ENCODE measurements at places on chromosomes 11 and 22.

DNA sequence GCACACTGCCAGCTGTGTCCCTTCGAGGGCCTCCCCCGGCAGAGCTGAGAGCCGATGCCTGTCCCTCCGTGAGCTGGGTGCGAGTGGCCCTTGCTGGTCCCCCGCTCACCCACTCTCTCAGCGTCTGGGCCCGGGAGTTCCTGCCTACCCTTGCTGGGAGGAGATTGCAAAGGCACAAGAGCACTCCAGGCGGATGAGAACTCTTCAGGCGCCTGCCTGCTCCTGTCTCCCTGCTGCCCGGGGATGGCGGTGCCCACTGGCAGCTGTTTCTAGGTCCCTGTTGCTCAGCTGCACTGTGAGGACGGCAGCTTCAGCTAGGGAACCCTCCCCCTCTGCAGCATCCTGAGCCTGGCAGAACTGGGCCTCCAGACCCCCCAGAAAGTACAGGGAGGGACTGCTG lies 61.1 kb downstream of the FLRT1 start:
- DNase-seq = no peak

DNA sequence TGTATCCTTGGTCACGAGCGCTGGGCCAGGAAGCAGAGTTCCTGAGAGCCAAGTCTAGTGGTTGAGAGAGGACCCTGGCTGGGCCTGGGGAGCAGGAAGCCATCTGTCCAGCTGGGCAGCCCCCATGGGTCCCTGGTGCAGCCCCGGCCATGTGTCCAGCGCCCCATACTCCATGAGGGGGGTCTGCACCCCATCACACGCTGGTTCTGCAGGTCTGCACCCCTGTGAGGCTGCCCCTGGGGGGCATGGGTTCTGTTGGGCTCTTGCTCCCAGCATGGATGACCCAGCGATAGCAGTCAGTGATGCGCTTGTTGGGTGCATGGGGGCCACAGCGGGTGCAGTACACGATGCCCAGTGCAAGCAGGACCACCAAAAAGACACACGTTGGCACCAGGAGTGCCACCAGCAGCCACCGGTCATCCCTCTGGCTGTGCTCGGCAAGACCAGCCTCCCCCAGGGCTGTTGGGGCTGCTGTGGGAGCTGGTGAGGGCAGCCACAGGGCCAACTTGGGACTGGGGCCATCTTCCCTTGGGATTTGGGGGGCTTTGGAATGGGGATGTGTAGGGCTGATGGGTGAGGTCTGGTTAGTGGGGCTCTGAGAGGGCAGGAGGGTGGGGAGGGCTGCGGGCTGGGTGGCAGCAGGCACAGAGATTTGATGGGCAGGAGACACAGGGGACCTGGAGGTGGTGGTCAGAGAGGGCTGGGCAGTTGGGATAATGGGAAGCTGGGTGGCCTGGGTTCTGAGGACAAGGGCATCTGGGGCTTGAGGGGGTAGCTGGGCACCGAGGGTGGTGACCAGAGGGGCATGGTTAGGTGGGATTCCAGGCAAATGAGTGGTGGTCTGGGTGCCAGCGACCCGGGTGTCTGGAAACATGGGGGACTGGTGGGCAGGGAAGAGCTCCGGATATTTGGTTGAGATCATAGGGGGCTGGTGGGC lies 2.0 kb downstream of the CD248 start:
- DNase-seq = no peak

DNA sequence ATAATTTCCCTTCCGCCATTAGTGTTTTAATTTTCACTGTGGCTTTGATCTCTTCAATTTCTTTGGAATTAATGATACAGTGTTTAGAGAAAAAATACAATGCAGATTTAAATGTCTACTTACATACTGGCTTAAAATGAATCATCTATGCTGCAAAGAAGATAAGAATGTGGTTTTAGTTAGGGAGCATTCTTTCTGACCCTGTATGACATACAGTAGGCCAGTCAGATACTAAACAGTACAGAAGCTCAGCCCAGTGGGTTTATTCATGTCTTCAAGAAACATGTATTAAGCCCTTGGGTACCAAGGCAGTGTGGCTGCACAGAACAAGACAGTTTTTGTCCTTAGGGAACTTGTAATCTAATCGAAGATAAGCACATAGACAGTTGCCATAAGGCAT lies 268.8 kb downstream of the DDX10 start:
- no peak for DNase-seq

DNA sequence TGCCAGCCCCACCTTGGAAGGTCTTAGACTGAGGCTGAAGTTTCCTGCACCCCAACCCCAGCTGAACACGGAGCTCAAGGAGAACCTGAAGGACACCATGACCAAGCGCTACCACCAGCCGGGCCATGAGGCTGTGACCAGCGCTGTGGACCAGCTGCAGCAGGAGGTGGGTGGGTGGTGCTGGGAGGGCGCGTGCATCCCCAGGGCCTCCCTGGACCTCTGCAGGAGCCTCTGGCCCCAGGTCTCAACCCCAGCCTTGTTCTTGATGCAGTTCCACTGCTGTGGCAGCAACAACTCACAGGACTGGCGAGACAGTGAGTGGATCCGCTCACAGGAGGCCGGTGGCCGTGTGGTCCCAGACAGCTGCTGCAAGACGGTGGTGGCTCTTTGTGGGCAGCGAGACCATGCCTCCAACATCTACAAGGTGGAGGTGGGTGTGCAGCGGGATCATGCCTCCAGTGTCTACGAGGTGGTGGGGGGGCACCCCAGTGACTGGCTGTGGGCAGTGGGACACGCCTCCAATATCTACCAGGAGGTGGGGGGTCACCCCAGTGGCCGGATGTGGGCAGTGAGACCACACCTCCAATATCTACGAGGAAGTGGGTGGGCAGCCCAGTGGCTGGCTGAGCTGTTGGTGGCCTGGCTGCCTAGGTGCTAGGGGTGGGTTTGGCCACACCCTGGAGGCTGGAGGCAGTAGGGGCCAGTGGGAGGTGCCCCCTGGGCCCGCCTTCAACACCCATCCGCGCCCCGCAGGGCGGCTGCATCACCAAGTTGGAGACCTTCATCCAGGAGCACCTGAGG lies 4.6 kb downstream of the CD151 start:
- no peak for DNase-seq

DNA sequence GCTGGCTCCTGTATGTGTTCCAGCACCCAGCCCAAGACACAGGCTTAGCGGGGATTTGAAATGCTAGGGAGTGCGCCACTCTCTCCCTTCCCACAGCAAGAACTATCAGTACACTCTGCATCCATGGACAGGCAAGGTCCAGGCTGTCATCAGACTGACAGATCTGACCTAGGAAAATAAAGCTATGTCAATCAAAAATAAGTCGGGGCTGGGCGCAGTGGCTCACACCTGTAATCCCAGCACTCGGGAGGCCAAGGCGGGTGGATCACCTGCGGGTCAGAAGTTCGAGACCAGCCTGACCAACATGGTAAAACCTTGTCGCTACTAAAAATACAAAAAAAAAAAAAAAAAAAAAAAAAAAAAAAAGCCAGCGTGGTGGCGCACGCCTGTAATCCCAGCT lies 1.7 kb upstream of the MOV10L1 start:
- DNase-seq = no peak

DNA sequence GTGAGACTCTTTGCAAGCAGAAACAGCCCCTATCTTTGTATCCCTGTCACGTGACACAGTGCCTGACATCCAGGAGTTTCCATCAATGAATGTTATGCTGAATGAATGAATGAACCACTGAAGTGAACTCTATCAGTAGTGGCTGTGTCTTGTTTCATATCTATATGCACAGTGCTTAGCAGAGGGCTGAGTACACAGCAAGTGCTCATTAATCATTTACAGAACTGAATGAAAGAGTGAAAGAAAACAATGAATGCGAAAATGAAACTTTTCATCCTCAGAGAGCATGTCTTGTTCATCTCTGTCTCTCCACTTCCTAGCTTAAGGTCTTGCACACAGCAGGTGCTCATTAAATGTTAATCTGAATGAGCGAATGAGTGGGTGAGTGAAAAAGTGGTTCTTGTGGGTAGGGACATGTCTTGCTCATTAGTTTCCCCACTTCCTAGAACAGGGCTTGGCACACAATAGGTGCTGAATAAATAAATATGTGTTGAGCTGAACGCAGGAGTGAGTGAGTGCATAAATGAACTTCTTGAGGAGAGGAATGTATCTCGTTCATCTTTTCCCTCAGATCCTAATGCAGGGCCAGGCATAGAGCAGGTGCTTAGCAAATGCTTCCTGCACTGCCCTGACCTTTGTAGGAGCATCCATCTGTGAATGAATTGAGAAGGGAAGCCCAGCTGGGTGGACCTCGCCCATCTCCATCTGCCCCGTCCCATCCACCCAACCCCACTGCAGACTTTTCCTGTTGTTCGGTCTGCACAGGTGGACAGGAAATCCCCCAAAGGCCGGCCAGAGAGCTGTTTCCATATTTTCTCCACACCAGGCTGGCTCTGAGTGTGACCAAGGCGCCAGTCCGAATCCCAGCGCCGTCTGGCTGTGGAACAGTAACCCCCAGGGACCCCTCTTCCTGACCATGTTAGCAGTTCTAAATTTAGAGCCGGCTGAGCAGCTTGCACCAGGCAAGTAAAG lies 113.4 kb upstream of the CRYBB3 start:
- DNase-seq = no peak

- DNase-seq = no peak
Observed at GRCh38 chr11:77379253-77379652, 77.8 kb upstream of the GDPD4 start.

DNA sequence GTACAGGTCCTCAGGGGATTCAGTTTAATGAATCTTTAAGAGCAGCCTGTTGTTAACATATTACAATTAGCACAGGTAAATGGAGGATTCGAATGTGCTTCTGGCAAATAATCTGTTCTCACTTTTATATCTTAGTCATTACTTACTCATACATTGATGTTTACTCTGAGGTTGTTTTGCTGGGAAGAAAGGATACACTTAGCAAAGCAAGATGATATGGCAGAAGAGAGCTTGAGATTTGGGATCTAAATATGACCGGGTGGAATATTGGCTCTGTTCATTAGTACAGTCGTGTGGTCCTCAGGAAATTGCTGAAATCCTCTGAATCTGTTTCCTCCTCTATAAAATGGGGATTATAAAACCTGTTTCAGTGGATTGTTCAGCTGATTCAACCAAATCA lies 59.7 kb downstream of the SPON1 start:
- no peak for DNase-seq

DNA sequence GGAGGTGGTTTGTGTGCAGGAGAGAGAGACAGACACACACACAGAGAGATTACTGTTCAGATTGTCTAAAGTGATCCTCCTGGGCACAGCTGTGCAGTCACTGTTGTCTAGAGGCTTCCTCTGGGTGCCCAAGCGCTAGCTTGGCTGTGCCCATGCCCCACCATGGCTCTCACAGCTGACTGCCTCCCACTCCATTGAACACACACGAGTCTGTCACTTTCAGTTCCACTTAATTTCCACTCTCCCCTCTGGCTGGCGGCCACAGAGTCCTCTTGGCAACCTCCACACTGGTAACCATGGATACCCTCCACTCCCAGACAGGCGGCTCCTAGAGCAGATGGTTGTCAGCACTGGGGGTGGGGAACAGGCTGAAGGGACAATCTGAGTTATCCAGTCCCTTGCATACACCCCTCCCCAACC lies 29.1 kb downstream of the MAP6 start:
- DNase-seq = no peak

DNA sequence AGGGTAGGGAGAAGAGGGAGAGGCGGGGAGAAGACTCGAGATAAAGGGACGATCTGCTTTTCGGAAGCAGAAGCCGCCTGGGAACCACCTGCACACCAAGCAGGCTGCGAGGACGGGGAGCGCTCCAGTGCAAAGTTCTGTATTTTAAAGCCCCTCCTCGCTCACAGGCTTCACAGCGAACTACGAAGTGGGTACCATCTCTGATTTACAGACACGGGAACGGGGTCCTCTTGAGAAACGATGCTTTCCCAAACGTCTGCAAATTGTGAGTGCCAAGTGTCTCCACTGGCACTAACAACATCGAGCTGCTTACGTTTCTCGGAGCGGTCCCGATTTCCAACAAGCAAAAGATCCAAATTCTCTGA lies 700 bp upstream of the STX3 start:
- DNase-seq = no peak

DNA sequence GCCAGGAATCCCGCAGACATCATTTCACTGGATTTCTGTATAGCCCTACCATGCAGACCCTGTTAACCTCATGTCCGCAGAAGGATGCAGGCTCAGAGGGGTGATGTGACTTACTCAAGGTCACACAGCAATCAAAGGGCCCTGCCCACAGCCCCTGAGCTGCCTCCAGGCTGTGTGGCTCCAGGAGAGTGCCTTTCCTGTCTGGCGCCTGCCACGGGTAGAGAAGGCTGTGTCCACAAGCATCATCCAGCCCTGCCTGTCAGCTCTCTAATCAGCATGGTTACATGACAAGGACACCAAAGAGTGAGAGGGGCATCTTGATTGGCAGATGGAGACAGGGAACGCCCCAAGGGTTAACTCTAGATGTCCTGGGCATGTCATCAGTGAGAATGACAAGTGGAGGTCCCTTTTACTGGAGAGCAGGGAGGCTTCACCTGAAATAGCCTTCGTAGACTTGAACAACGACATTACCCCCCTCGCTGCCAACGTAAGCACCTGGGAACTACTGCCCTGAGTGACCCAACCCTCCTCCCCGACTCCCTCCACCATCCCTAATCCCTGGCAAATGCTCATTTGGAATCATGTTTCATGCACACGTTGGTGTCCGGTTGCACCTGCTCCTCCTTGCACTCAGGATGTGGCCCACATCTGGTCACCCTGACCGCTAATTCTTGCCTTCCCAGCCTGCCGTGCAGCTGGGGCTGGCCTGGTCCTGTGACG lies 6.9 kb downstream of the FGF19 start:
- no peak for DNase-seq

GRCh38 chr11:35145271-35145670 lies 6.3 kb downstream of the CD44 start:
- DNase-seq = no peak

- DNase-seq = no peak
Observed at GRCh38 chr11:57322256-57323166, 2.2 kb downstream of the TNKS1BP1 start.

DNA sequence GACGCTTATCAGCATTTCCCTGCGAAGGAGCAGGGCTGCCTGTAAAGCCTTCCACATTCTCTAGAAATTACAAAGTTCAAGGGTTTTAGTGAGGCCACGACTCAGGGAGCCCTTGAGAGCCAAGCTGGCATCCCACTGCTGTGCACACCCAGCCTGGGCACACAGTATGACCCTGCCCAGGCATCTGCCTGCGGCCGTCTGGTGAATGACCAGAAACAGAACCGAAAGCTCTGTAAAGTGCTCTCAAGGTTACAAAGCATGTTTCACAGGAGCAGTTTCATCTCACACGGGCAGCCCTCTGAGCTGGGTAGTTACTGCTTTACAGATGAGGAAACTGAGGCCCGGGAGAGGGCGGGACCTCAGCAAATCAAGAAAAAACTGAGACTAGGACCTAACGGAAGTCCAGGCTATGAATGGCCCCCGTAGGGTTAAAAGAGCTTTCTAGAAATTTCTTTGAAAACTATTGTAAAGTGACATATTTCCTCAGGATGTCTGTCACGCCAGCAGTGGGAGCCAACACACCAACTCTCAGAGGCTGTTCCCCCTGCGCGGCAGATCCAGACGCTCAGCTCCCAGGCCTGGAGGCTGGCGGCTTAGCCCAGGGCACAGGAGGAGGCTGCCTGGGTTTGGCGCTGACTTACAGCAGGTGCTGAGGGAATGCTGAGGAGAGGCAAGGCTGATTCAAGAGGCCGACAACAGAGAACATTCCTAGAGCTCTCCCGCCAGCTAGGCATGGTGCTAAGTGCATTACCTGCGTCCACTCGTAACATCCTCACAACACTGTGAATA lies 7.7 kb upstream of the TCF20 start:
- no peak for DNase-seq

- no peak for DNase-seq
Observed at GRCh38 chr11:68064926-68065325, 26.1 kb downstream of the TCIRG1 start.
